NCI-H1436 treated with DMSO at 0.1 percent for 48 hours (cell line): ENCODE measurements at places on chromosomes 11 and 22.

- no peak for DNase-seq
Observed at GRCh38 chr11:80929031-80929805, 1488.4 kb upstream of the TENM4 start.

- DNase-seq: no peak
Observed at GRCh38 chr11:94275961-94276360, 28.4 kb upstream of the IZUMO1R start.

GRCh38 chr11:130431331-130431773, 2.9 kb upstream of the ADAMTS8 start:
- DNase-seq: no peak

DNA sequence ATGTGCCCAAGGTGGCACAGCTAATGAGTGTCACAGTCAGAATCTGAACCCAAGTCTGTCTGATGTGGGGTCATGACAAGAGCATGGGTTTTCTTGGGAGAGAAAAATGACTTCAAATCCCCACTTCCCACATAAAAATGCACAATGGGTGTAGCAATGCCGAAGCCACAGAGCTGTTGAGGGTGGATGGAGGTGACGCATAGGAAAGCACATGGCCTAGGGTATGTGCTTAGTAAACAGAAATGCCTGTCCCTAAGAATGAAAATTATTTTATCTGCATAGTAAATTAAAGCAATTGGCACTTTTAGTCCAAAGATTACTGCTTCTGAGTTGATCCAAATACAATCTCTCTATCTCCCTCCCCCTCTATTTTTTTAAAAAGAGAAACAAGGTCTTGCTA, 10.9 kb downstream of the MICAL3 start:
- DNase-seq: no peak

DNA sequence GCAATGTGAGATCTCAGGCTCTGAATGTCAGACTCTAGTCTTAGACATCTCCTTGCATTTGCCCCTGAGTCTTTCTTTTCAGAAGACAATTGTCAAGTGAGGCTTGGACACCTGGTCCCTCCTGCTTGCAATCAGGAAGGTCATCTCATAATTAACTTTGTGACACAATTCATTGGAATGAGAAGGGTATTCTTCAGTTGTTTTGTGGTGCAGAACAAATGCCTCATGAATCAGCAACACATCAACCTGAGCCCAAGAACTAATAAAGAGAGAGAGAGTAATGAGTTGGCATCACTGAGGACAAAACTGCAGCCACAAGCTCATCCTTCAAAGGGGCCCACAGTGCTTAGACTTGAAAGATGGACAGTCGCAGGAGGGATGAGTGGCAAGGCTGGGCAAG, 375.8 kb downstream of the INSC start:
- no peak for DNase-seq

GRCh38 chr11:73218106-73218829, at the start of gene P2RY2:
Gene P2RY2 (plus strand): TSS chr11:73218281. CDS start chr11:73234160, 15,879 bp downstream.
- DNase-seq: no peak

GRCh38 chr11:76614471-76615179, 55.9 kb downstream of the LRRC32 start:
- no peak for DNase-seq

GRCh38 chr11:45872651-45873356, 12.6 kb upstream of the MAPK8IP1 start:
- peak; percentile 24 for DNase-seq

- DNase-seq: no peak
Observed at GRCh38 chr11:27087432-27087831, 46.8 kb downstream of the BBOX1 start.

DNA sequence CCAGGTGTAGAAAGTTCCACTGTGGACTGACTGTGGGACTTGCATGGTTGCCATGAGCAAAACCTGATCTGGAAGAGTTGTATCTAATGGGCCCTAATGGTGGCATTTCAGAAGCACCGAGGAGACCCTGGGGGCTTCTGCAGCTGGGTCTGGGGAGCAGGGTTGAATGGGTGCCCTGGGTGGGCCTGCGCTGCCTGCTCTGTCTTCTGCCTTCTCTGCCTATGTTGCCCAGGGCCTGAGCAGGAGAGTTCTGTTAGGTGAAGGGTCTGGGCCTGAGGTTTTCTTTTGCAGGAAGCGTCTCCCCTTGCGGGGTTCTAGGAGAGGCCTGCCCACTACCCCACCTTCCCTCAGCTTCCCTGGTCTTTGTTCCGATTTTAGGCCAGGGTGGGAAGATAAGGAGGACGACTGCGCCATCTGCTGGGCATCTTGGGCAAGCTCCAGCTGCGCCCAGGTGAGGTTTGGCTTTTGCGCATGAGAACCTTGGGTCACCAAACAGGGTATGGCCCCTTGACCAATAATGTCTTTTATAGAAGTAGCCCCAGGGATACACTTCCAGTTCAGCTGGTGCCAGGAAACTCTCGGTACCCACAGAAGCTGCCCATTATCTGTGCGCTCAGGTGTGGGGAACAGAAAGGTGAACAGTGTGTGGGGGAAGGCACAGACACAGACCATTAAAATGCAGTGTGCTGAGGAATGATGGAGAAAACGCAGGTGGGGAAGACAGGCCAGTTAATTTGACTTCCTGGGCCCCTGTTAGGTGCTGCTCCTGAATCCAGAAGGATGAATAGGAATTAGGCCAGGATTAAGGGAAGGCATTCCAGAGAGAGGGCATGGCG, 23.2 kb downstream of the COMMD9 start:
- no peak for DNase-seq

DNA sequence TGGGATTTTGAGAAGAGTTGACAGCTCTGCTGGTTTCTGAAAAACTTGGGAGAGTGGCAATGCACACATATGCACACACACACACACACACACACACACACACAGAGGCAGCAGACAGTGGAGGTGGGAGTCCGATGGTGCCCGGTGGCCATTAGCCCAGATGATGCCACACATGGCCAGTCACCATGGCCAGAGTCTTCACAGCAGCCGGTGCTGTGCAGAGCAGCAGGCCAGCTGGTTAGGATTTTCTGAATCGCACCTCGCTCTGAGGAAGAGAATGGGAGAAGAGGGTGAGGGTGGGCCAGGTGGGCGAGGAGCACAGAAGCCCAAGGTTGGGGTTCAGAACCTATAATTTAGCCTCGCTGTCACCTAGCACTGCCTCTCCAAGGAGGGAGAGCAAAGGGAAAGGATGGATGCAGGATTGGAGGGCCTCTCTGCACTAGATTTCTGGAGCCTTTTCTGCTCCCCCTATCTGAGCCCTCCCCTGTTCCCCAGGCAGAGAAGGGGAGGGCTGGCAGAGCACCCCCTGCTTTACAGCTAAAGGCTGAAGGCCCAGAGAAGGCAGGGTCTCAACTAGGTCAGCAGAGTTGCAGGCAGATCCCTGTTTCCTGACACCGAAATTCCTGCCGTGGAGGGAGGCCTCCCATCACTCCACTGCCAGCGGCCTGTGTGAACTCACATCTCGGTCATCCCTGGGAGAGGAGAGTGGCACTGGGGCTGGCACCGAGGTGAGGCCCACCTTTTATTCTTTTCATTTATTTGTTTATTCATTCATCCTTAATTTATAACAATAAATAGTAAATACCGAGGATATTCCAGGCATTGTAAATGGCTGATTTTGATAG, 25.8 kb upstream of the FXYD6 start:
- no peak for DNase-seq

GRCh38 chr11:128879817-128880216, 11.3 kb upstream of the KCNJ5 start:
- no peak for DNase-seq

- no peak for DNase-seq
Observed at GRCh38 chr11:78520230-78520629, 54.4 kb downstream of the NARS2 start.

DNA sequence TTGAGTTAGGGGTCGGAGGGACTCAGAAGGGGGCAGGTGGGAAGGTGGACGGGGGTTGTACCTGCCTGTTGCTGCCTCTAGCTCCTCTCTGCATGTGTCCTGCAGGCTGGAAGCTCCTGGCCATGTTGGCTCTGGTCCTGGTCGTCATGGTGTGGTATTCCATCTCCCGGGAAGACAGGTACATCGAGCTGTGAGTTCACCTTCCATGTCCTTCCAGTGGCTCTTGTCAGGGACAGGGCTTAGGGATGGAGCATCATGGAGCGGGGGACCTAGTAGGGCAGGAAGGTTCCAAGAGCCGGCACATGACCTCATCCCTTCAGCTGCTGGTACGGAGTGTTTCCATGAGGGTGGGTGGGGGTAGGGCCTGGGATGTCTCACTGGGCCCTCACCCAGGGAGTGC, 50.9 kb downstream of the ST3GAL4 start:
- DNase-seq: no peak

GRCh38 chr11:65911682-65912568, 6.9 kb downstream of the C11orf68 start:
- no peak for DNase-seq

DNA sequence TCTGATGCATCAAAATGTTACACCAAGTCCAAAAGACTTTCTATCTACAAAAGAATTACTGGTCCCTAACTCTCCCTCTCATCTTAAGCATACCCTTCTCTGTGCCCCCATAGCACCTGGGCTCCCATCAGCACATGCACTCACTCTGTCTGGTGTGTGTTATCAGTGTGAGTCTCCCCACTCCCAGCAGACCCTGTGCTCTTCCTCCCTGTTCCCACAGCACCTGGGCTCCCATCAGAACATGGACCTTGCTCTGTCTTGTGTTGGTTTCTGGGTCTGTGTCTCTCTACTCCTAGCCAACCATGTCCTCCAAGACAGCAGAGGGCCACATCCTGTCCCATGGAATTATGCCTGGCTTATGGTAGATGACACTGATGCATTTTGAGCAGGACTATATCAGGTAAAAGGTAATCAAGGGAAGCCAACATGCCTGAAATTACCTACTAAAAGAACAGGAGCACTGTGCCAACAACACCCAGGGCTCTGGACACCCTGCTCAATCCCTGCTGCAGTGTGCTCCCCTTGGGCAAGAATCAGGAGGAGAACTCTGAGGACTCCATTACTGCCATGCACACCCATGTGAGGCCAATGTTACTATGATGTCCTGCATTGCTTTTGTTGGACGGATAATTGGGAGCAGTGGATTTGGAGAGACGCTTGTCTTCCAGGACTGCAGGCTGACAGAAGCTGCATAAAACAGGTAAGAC, 34.3 kb downstream of the GAB4 start:
- DNase-seq: no peak

DNA sequence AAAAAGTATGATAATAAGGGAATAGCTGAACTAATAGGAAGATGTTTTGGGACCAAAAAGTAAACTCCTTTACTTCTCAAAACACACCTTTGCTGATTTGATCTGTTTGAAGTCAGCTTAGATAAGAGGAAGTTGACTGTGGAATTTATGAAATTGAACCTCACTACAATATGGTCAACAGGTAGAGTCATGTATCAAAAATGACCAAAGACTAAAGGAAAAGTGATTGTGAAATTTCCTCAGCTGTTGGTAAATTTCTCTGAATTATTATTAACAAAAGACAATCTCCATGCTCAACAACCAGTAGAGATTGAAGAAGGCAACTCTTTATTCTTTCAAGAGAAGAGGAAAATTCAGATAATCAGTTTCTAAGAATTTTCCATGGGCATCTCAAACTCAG, 826.5 kb downstream of the KCNA4 start:
- no peak for DNase-seq

DNA sequence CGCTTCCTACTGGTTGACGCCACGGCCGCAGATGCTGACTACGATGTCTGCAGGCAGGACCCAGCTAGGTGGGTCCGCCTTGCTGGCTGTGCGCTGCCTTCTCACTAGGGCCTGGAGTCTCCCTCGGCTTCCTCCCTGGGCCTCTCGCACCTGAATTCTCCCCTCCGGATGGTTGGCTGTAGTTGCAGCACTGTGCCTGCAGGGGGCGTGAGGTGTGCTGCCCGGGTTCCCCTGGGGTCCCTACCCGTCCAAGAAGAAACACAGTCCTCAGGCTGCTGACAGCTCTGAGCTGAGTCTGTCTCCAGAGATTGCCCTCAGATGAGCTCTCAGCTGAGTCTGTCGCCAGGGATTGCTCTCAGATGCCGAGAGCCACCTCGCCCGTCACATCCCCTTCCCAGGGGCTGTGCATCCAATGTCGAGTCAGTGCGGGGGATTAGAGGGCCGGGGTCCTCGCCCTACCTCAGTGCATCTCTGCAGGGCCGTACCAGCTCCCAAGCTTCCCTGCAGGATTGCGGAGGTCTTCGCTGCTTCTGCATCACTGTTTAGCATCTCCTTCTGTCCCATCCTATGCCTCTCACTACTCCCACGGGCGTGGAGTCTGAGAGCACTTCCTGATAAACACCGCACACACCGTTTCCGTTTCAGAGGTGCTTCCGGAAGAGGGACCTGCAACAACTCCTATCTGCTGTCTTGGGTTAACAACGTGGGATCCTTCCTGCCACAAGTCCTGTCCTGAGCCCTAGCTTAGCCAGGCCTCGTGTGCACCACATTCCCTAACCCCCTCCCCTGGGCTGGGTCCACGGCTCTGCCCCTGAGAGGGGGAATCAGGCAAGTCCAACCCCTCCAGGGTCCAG, 196.9 kb downstream of the CSNK2A3 start:
- DNase-seq: no peak

DNA sequence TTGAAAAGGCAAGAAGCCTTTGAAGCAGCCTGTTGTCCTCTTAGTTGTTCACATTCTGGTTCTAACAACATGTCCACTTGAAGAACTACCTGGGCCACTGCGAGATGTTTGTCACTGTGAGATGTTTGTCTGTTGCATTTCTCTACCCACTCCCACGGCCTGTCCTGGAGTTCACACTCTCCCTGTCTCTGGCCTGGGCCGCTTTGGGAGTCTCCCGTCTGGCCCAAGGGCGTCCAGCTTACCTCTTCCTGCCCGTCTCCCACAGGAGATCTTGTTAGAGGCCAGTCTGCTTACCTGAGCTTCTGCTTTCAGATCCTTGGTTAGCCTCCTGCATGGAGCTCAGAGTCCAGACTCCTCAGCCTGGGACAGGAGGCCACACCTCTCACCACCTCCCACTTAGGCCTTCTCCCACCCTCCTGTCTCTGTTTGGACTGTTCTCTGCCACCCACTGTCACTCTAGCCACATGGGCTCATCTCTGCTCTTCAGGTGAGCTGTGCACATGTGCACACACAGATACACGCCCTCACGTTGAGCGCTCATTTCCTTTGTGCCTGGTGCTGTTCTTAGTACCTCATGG, 66.0 kb downstream of the TBC1D22A start:
- no peak for DNase-seq

- no peak for DNase-seq
Observed at GRCh38 chr11:67657300-67657699, 6.8 kb upstream of the ACY3 start.

GRCh38 chr11:103735497-103736032, 300.9 kb upstream of the DDI1 start:
- no peak for DNase-seq

DNA sequence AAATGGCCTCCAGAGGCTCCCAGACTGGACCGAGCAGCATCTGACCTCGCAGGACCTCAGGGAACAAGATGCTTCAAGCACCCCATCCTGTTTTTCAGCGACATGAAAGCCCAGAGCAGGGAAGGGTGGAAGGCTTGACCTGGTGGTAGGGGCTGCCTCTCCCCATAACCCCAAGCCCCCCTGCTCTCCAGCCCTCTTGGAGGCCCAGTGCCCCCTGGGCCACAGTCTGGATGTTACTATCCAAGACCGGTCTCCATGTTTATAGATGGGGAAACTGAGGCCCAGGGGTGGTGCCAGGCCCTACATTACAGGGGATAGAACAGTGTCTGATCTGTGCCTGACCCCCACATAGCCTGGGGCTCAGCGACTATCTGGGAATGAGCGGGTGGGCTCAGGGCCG, 7.0 kb downstream of the FGF3 start:
- no peak for DNase-seq

- DNase-seq: no peak
Observed at GRCh38 chr22:37457093-37457893, 28.9 kb downstream of the MFNG start.

- no peak for DNase-seq
Observed at GRCh38 chr11:36131721-36132397, 157.4 kb downstream of the COMMD9 start.

GRCh38 chr11:112453601-112454577, 193.2 kb upstream of the PLET1 start:
- DNase-seq: no peak

GRCh38 chr11:72863916-72864315, 49.7 kb downstream of the ATG16L2 start:
- DNase-seq: no peak
